ENCODE measurements at places on chromosomes 7 and 10.

- no peak for DNase-seq
These were observed 143.0 kb downstream of the CUBN start for GRCh38 chr10:16986406-16987205.

DNA sequence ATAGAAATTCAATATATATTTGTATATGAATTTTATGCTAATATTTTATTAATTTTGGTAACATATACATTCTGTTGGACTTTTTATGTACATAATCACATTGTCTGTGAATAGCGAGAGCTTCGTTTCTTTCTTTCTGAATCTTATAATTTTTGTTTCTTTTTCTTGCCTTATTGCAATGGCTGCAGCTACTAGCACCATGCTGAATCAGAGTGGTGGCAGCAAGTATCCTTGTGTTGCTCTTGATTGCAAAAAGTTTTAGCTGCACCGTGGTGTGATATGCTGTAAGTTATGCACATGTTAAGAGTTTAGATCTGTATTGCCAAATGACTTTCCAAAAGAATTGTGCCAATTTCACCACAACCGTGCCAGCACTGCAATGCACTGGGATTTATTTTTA lies 32.6 kb downstream of the ELFN1 start:
- DNase-seq = no peak

DNA sequence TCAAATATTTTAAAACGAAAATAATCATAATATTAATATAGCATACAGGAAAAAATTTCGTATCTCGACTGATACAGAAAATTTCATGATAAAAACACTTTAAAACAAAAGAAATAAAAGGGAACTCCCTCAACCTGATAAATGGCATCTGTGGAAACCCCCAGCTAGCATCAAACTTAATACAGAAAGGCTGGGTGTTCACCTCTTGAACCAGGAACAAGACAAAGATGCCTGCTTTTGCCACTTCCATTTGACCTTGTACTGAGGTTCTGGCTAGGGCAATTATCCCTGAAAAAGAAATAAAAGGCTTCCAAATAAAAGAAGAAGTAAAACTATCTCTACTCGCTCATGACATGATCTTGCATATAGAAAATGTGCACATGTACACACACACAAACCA lies 2.5 kb upstream of the ALOX5 start:
- no peak for DNase-seq

DNA sequence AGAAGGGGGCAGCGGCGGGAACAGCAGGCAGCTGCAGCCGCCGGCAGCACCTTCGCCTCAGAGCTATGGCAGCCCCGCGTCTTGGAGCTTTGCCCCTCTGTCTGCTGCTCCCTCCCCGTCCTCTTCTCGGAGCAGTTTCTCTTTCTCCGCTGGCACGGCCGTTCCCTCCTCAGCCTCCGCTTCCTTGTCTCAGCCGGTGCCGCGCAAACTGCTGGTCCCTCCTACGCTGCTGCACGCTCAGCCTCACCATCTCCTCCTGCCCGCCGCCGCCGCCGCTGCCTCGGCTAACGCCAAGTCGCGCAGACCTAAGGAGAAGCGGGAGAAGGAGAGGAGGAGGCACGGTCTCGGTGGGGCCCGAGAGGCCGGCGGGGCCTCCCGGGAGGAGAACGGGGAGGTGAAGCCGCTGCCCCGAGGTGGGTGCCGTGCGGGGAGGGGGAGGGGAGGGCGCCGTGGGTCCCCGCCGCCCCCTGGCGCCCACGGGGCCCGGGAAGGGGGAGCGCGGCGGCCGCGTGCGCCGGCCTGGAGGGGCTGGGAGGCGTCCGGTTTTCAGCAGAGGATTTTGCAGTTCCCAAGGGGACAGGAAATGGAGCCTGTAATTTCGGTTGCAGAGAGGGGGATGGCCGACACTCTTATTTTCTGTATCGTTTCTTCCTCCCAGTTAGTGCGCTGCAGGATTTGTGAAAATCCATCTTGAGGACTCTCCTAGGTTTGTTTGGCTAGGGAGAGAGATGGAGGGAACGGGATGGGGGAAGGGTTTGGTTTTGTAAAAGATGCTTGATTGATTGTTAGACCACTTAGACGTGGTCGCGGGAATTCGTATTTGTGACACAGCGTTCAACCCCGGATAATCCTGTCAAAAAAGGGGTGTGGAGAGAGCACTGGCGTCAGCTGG lies 630 bp downstream of the RSBN1L start:
- peak; percentile 42 for DNase-seq

DNA sequence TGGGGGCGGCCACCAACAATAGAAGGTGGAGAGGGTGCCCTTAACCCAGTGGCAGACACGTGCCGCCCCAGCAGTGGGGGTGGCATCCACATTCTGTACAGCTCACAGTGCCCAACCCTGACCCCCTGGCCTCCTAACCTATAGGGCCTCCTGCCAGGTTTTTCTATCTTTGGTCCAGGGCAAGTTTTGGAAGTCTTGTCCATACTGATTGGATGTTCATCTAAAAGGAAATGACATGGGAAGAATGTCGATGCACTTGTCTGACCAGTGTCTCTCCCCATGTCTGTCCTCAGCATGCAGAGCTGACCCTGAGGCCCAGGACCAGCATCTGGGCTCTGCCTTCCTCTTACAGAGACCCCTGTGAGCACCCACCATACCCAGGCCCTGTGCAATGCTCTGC lies 32.3 kb upstream of the ANTXRL start:
- no peak for DNase-seq

DNA sequence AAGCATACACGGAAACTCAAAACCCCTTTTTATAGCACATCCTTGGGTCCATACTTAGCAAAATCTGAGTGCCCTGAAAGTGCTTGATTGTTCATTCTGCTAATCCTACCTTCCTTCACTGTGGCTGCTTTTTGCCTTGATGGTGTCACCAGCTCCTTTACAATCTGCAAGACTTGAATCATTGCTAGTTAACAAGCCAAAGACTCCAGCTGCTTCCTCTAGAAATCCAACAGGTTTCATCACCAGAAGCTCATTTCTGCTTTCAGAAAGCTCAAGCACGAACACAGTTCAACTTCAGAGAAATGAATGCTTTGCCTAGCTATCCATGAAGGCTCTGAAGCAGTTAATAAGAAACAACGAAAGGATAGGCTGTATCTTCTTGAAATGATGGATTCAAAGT lies 38.0 kb downstream of the USP6NL start:
- DNase-seq = no peak

GRCh38 chr7:7745966-7746365 lies 27.6 kb upstream of the RPA3 start:
- no peak for DNase-seq

DNA sequence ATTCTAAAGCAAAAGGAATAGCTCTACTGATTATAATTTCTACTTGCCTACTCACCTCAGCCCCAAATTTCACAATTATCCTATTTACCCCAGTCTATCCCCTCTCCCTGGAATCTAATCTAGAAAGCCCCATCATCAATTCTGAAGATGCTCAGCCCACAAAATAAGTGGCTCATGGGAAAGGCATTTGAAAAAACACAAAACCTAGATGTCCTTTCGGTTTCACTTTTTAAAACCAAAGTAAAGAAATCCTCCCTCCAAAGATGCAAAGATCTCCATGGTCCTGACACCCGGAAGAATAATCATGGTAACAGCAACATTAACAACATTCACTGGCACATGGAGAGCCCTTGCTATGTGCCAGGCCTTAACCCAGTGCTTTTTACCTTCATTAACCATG lies 224.8 kb downstream of the FGFR2 start:
- no peak for DNase-seq

DNA sequence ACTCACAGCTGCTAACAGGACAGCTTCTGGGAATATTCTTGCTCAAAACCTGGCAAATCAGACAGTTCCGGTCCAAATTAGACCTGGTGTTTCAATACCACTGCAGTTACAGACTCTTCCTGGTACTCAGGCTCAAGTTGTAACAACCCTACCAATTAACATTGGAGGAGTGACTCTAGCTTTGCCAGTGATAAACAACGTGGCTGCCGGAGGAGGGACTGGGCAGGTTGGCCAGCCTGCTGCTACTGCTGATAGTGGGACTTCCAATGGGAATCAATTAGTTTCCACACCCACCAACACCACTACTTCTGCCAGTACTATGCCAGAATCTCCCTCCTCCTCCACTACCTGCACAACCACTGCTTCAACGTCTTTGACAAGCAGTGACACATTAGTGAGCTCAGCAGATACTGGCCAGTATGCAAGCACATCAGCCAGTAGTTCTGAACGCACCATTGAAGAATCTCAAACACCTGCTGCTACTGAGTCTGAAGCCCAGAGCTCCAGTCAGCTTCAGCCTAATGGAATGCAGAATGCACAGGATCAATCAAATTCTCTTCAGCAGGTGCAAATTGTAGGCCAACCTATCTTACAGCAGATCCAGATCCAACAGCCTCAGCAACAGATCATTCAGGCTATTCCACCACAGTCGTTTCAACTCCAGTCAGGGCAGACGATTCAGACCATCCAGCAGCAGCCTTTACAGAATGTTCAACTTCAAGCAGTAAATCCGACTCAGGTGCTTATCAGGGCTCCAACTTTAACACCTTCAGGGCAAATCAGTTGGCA lies 2.1 kb downstream of the SP4 start:
- DNase-seq = no peak

- DNase-seq = no peak
These were observed 137.0 kb downstream of the SND1 start for GRCh38 chr7:127789031-127789430.

DNA sequence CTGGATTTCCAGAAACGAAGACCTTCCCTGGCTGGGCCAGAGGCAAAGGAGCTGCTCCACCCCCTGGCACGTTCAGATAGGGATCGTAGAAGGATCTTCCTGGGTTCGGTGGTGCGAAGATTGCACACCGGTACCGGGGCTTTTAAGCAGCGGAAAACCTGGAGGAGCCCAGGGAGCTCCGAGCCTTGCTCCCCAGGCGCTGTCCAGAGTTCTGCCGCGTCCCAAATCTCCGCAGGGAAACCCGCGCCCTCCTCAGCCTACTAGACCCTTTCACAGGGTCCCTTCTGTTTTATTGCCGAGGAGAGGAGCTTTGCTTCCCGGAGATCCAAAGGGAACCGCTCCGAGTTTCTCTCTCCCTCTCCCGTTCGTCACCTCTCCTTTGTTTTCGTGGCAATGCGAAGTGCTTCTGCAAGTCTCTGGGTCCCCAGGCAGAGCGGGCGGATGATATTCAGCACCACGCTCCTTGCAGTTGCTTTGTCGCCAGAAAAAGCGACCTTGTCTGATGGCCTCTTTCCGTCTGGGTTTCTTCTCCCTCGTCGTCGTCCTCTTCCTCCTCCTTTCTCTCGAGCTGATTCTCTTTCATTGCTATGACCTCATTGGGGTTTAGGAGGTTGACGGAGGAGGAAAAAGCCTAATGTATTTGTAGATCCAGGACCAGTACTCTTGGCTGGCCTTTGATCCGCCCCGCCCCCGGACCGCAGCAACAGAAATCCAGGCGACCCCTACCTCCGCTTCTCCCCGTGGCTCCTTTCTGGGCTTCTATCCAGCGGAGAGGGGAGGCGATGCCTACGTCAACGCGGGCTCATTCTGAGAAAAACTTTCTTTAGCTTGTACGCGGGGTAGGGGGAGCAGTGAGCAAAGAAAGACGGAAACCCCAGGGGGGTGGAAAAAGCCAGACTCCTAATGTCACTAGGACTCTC lies at the start of gene TMEM196:
Gene TMEM196, minus strand, starts transcription at position 777 of the 920 bp plus-strand sequence. CDS start 921 bp downstream, outside the sequence.
- peak; percentile 7 for DNase-seq

- no peak for DNase-seq
These were observed 101.5 kb upstream of the EGR2 start for GRCh38 chr10:62917475-62918238.

DNA sequence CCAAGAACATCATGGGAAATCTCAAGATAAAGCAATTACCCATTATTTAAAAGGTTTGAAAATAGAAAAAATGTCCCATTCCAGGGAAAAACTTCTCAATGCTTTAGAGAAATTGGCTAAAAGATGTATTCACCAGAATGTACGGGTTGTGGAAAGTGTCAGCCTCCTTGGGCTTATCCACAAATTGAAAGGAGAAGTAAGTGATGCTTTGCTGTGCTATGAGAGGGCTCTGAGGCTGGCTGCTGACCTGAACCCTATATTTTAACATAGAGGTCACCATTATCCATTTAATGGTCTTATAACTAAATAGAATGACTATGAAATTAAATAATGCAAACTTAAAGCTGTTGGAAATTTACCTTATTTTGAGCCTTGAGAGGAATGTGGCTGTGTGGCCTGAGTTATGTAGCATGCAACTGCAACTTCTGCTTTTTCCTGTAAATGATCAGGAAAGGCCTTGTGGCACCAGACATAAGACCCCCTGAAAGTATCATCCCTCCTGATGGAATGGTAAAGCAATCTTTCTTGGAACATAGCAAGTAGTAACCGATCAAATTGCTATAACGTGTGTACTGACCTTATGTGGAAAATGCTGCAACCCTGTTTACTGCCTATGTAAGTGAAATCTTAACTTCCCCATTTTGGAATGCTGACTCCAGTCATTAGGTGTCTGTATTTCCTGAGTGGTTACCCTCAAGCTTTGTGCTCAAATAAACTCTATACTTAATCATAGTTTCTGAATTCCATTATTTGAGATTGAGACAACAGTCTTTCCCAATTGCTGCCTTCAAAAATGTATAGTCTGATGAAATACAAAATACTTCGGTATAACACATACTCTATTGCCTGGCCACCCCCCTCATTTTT lies 6.9 kb downstream of the IFIT1B start:
- DNase-seq = no peak

DNA sequence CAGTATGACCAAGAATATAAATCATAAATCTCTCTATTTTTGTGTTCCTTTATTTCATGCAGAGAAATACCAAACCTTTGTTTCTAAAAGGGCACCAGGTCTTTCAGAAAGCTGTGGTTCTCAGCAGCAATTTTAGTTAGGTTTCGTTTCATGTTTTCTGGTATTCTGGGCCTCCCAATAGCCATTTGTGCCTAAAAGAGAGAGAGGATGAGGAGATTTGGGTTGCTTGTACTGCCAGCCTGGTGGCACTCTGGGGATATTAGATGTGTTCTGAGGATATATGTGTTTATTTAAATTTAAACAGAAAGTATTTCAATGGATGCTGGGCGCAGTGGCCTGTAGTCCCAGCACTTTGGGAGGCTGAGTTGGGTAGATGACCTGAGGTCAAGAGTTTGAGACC lies 471.7 kb downstream of the AUTS2 start:
- no peak for DNase-seq

GRCh38 chr10:126955934-126956711 lies 50.9 kb downstream of the DOCK1 start:
- DNase-seq = no peak

DNA sequence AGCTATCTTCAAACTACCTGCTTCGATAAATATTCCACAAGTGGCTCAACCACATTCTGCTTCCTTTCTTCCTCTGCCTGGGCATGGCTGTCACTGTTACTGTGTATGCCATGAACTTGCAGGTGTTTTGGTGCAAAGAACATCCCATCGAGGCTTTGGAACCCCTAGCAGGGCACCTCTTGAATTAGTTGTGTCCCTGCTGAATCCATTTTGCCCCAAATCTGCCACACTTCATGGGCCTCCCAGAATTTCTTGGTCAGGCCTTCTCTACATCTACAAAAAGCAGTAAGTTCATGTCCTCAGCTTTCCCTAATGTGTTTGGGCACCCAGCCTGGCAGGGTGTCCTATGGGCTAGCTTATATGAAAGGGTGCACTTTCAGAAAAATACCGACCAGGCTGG lies 53.6 kb downstream of the AKR1B1 start:
- DNase-seq = no peak

- no peak for DNase-seq
These were observed 654.0 kb downstream of the SDK1 start for GRCh38 chr7:3955026-3955425.
